ENCODE measurements at places on chromosomes 6 and 20.

DNA sequence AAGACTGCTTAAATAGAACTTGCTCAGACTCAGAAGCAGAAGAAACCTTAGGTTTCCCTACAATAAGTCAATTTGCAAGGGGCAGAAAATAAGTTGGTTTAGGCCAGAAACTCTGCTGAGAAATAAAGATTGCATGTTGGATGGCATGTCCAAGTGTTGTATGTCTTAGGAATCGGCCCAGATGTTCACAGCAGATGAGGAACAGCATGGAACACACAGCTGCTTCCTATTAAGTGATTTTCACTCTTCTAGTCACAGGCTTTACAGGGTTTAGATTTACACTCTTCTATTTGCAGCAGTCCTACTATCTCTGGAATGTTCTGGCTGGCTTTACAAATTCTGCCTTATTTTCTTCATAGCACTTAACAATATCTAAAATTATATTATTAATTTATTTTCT, 3.2 kb downstream of the ZKSCAN4 start:
- no peak for DNase-seq

DNA sequence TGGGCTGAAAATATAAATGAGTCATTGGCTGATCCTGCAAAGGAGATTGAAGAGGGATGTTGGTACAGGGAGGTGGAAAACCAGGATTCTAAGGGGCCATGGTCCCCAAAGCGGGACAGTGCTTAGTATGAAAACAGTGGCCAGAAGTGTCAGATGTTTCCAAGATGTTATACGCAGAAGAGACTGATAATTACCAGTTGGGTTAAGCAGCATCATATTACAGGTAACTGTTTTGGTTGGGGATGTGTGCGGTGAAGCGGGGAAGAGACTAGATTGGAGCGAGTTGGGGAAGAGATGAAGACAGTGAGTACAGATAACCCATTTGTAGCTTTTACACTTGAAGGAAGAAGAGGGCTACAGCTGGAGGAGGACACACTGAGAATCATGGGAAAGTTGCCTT, 80.8 kb downstream of the PLEKHG1 start:
- no peak for DNase-seq

DNA sequence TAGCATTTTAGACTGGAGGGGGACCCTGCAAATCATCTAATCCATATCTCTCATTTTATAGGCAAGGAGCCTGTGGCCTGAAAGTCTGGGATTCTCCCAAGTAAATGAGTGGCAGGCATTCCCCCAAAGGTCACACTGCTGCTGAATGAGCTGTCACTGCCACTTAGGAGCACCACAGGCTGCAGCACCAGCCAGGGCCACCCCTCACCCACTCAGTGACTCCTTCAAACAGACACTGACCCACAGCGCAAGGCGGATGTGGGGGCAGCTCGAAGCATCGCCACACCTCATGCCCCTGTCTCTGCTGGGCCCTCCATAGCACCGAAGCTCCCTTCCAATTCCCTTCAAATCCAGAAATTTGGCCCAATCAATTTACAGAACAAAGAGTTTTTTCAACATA, 119.9 kb upstream of the ARID1B start:
- DNase-seq, result no peak

- no peak for DNase-seq
Measured at GRCh38 chr6:127877231-127877630, 23.6 kb downstream of the THEMIS start.

DNA sequence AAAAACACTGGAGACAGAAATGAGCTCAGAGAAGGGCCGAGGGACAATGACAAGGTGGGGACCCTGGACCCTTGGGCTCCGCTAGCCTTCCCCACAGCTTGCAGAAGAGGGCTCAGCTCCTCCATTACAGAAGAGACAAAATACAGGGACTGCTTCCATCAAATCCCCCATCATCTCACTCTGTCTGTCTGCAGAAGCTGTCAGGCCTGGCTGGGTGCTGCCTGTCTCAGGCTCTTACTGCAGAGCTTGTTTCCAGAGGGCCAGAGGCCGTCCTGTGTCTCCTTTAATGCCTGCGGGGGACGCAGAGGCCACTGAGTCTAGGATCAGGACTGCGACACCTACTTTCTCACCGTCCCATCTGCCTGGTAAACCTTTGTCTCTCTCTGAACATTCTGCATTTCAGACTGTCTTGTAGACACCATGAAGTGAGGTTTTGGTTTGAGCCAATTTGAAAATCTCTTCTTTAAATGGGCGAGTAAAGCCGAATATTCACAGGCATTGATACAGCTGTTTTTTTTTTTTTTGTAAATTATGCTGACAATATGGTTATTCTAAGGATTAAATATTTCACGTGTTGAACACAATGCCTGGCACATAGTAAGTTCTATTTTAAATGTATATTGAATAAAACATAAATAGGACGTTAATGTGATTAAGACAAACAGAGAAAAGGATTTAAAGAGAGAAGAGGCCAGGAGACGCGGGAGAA, 28.3 kb downstream of the RNASET2 start:
- no peak for DNase-seq

DNA sequence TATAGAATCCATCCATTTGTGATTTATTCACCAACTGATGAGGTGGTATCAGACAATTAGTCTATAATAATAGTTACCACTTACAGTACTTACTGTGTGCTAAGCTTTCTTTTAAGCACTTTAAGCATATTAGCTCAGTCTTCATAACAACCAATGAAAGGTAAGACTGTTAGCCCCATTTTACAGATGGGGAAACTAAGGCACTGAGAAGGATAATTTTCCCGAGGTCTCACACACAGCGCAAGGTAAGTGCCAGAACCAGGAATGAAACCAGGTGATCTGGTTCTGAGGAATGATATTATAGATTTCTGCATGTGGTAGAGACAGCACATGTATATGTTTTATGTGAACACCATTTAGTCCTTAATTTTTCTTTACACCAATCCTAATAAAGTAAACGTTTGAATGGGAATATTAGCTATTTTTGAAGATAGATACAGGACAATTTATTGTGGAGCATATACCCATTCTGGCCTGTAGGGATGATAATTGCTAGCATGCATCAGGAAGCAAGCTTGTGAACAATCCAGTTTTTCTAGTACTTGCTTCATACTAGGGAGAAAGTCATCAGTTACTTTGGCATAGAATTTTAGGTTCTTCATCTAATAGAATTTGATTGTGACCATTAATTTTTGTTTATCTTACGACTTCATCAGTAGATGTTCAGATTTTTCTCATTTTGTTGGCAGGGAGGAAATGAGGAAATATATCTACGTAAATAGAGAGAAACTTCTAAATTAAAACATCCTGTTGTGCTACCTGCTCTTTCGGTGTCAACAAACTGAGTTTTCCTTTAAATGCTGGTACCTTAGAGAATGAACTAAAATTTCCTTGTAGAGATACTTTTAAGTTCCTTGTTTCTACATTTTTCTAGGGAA, 3.0 kb downstream of the YWHAB start:
- DNase-seq, result no peak

GRCh38 chr6:127302728-127303660, 36.3 kb downstream of the RNF146 start:
- DNase-seq, result peak; percentile 43

GRCh38 chr6:46130666-46131065, 877 bp downstream of the ENPP4 start:
- DNase-seq, result no peak

- no peak for DNase-seq
Measured at GRCh38 chr20:47455133-47456040, 46.3 kb upstream of the NCOA3 start.

DNA sequence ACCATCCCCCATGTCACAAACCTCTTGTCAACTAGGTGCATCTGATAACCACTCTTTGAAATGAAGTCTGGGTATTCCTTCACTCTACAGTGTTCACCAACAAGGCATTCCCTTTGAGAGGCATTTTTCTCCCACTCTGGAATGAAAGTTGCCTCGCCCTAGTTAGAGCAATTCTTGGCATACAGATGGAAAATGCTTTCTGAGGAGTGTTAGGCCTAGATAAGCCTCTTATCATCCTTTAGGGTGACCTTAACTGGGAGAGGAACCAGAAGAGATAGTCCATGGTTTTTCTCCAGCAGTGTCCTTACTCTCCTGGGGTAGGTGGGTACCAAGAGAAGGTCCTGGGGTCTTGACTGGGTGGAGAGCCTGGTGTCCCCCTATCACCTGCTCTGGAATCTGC, 14.8 kb downstream of the CLIC5 start:
- DNase-seq, result no peak
